ENCODE measurements at places on chromosomes 2 and 18.

DNA sequence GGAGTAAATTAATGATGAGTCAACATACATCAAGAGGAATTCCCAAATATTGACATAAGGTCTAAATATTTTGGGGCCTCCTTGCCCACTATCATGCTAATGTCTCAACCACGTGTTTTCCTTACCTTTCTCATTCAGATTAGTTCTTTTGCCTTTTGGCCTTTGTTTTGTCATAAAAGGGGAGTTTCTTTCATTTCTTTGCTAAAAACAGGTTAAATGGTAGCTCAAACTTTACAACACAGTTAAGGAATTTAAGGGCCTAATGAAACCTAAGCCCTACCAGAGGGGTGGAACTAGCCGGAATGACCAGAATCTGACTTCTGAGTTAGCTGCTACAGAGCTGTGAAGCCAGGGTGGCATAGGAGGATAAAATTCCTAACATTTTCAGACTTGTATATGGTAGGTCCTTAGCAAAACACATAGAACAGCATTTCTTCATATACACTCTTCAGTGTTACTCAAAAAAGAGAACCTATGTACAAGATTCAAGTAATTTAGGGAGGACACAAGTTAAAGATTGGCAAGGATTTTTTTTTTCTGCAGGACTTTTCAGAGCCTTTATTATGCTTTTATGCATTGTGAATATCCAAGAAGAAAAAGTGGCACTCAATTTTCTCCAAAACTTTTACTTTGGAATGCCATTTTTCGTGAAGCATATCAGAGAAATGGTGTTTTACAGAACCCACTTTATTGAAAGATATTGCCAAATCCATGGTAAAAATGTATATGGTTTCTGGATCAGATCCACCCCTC lies 633.1 kb downstream of the ARHGAP15 start:
- DNase-seq, result no peak

- no peak for DNase-seq
Measured at GRCh38 chr2:172089005-172089504, 3.7 kb downstream of the DLX1 start.

DNA sequence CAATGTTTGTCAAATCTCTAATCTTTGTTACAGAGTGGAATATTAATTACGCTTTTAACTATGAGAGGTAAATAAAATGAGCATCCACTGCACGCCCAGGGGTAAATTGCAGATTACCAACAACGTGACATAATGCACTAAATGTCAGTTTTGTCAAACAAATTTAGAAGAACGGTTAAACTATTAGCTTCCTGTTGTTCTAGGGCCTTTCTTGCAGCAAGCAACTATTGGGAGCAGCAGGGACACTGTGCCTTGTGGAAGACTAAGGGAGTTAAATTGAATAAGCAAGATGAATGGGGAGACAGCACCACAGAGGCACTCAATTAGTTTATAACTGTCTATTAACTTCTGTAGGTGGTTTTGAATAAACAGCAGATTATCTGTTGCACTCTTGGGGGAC lies 391.0 kb upstream of the RAB12 start:
- DNase-seq, result no peak

GRCh38 chr2:4938206-4938605 lies 754.0 kb upstream of the SOX11 start:
- no peak for DNase-seq

DNA sequence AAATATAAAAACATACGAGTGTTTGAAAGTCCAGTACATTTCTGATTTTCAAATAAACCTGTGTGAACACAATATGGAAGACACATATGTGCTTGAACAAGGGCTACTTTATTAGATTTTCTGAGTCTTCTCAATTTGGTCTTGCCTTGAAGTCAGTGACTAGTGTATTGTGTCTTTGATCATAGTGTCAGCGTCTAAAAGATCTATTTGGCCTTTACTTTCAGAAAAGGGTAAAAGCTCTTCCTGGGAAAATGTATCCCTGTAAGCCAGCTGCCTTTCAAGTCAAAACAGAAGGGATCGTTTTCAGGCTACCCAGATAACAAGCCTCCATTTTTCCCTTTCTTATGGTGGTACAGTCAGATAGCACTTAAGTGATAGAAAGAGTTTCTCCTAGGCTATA lies 471.9 kb downstream of the CMPK2 start:
- DNase-seq, result no peak

DNA sequence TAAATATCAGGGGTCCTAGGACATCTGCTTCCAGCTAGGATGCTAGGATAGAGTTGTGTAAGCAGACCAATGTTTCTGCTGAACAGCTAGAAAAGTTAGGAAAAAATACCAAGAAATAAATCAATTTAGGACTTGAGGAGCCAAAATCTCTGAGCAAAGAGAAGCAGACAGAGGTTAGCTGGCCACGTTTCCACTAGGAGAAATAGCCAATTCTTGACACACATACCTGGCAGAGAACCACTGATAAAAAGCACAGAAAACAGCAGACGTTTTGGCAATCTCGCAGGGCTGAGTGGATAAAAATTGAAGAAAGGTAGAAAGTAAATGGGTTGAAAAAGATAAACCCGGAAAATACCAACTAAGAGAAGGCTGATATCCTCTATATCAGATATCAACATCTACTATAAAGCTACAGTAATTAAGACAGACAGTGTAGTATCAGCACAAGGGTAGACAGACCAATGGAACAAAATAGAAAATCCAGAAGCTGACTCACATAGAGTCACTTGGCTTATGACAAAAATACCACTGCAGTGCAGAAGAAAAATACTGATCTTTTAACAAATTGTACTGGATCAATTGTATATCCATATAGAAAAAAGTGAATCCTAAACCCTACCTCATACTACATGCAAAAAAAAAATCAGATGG lies 306.1 kb upstream of the KLHL29 start:
- DNase-seq, result no peak

All from activated CD4-positive, alpha-beta T cell treated with anti-CD3 and anti-CD28 coated beads, Interleukin-2, amount 50 U/mL, for 24 hours (primary cell).